Smooth muscle cell of the coronary artery (primary cell): ENCODE measurements at places on chromosomes 16 and 17. TPM values are rescaled to one million over a fixed set of nuclear protein-coding genes. Genes with fewer than 3 reads are reported as not detected.

The NPIPA3 gene
- total RNA-seq, result 0.70 and 1.2 TPM in 2 replicates

The C17orf78 gene
- not detected in 2 replicates for total RNA-seq

The ZSWIM7 gene
- total RNA-seq, result 9.7 and 35.9 TPM in 2 replicates

The TEDC2 gene
- total RNA-seq, result under 0.01 and 2.9 TPM in 2 replicates

The KRT9 gene
- not detected in 2 replicates for total RNA-seq

The HS3ST3B1 gene
- 0.23 and 5.6 TPM in 2 replicates for total RNA-seq
